ENCODE measurements at places on chromosomes 12 and 14. TPM values are rescaled to one million over a fixed set of nuclear protein-coding genes. Genes with fewer than 3 reads are reported as not detected.

DNA sequence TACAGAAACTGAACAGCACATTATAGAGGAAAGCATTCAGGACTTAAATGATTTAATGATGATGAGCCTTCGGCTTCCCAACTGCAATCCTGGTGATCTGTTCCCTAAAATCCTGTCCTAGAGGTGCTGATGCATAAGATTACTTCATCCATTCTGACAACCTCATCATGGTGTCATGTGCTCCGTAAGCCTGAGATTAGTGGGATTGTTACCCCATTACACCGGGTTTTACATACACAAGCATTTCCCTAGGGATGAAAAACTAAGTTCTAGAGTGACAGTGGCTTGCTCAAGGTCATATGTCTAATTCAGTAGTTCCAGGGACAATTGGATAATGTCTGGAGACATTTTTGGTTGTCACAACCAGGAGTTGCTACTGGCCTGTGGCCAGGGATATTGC, 2.5 kb upstream of the RNASE13 start:
- no peak overlapping the region for H3K4me3 ChIP-seq
- peaks cover 15% of the 10 kb centered on the region for H3K27me3 ChIP-seq
- H3K4me1 ChIP-seq = peaks cover 20% of the 10 kb centered on the region
- DNase-seq = no peak

DNA sequence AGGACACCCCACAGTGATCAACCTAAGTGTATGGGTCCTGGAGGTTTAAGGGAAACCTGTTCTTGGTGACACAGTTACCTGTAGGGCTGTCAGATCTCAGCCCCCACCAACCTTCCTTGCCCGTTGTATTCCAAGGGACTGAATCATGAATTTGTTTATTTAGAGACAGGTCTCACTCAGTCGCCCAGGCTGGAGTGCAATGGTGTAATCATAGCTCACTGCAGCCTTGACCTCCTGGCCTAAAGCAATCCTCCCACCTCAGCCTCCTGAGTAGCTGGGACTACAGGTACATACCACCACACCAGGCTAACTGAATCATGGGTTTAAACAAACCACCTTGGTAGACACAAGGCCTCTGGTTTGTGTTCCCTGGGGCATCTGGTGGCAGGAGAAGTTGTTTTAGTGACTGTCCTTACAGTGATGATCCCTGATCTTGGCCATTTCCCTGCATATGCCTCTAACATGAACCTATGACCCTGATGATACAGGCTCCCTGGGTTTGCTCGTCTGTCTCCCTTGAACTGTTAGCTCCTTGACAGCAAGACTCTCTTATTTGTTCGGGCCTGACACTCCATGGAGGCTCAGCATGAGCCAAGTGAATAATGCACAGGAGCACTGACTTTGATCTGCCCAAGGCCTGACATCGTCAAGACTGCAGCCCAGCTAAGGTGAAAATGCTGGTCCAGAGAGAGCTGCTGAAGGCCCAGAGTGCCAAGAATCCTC, 47.9 kb downstream of the PITPNM2 start:
- H3K4me1 ChIP-seq = no peaks in the 10 kb centered on the region
- H3K36me3 ChIP-seq = no peaks in the 10 kb centered on the region
- H3K27me3 ChIP-seq = peaks cover 46% of the 10 kb centered on the region
- no peak for DNase-seq
- no peak overlapping the region for H3K4me3 ChIP-seq

DNA sequence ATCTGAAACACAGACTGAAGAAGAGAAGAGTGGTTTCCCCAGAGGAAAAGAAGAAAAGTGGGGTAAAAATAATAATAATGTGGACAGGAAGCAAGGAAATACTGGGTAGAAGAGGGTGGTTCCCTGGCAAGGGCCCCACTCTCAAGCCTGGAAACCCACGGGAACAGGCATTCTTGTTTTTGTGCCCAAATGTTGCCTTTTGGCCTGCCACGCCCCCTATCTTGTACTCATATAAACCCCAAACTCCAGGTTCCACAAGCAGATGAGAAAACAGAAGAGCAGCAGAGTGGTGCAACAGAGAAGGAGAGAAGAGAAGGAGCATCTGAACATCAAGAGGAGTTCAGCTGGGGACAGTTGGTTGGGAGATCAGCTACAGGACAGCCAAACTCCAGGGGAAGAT, 51.2 kb downstream of the NDUFA12 start:
- no peak overlapping the region for H3K27ac ChIP-seq
- H3K4me1 ChIP-seq = peaks cover 17% of the 10 kb centered on the region

DNA sequence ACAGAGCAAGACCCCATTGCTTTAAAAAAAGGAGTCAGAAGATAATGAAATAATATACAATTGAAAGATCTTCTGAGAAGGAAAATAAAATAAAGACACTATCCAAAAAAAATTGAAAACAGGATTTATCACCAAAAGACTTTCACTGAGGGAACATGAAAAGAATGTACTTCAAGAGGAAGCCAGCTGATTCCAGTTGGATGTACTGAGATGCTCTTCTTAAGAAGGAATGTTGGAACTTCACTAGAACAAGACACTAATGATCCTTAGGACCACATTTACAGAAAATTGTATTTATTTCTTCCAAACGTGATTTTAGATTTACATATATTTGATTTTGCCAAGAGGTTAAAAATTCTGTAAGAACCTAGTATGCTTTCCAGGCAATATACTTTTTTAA, 65.6 kb upstream of the CNOT2 start:
- no peaks in the 10 kb centered on the region for H3K27me3 ChIP-seq
- no peaks in the 10 kb centered on the region for H3K4me1 ChIP-seq
- no peak for DNase-seq
- no peaks in the 10 kb centered on the region for H3K36me3 ChIP-seq
- no peak overlapping the region for H3K4me3 ChIP-seq

DNA sequence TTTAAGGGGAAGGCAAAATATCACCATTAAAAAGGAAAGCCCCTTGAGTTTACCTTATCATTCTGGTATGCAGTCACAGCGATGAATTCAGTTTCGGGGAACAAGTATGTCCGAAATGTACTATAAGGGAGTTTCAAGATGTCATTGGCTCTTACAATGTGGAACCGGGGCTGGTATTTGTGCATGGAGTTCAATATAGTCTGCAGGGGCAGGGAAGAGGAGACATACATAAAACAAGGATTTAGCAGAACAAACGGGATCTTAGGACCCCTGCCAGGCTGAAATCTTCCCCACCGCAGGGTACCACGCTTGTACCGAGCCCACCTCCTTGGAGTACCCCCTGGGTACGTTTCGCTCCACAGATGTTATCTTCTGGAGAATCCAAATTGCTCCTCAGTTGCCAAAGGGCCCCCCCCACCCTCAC, 4.5 kb downstream of the TBX3 start:
- peaks cover 69% of the 10 kb centered on the region for H3K27me3 ChIP-seq
- no peak for DNase-seq
- no peak overlapping the region for H3K27ac ChIP-seq
- H3K4me3 ChIP-seq = peak overlapping the region; percentile 84
- H3K36me3 ChIP-seq = peaks cover 27% of the 10 kb centered on the region

DNA sequence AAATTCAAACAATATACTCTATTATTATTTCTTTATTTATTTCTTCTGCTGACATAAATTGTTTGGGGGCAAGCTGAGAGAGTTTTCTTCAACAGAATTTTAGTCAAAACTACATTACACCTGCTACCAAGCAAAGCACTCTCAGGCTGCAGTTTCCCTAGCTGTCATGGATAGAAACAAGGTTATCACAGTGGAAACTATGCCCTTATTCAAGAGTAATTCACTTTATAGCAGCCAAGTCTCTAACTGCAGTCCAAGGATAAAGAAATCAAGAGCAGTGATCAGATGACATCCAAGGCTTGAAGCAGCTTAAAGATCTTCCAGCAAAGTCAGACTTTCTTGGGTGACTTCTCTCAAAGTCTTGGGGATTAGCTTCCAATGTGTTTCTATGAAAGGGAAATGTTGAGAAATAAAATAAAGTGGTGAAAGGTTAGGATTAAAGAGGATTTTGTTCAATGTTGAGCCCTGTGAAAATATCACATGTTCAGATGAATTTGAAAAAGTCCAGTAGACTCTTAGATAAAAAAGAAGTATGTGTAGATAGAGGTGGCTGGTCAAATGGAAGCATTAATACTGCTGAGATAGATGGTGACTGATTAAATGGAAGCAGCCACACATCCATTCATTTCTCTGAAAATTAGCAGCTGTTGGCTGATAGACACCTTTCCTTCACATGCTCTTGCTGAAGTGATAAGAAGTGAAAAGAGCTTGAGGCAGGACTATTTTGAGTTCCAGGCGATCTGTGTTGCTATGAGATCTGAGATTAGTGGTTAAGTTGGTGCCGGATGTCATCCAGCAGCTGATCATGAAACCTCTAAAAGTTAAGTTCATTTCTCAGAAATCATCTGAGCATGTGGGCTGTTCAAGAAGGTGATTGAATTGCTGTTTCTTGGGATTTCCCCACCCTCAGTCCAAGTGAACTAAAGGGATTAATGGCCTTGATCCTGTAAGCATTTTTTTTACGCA, 257.8 kb upstream of the BTG1 start:
- no peaks in the 10 kb centered on the region for H3K36me3 ChIP-seq
- H3K4me1 ChIP-seq = peaks cover 18% of the 10 kb centered on the region
- H3K4me3 ChIP-seq = no peak overlapping the region
- H3K27me3 ChIP-seq = no peaks in the 10 kb centered on the region

FITM1 gene
- 1.9 TPM for total RNA-seq

POTEM gene
- total RNA-seq = not detected

C12orf56 gene
- total RNA-seq = 0.84 TPM

CNTN1 gene
- 3.1 TPM for total RNA-seq

AGAP2 gene
- total RNA-seq = 0.29 TPM

TAS2R7 gene
- not detected for total RNA-seq

Measured in progenitor cell of endocrine pancreas (in vitro differentiated cells).